ENCODE measurements at places on chromosomes 5 and 9. TPM values are rescaled to one million over a fixed set of nuclear protein-coding genes. Genes with fewer than 3 reads are reported as not detected.

GRCh38 chr5:40078898-40079575, 600.7 kb upstream of the PTGER4 start:
- DNase-seq: no peak

DNA sequence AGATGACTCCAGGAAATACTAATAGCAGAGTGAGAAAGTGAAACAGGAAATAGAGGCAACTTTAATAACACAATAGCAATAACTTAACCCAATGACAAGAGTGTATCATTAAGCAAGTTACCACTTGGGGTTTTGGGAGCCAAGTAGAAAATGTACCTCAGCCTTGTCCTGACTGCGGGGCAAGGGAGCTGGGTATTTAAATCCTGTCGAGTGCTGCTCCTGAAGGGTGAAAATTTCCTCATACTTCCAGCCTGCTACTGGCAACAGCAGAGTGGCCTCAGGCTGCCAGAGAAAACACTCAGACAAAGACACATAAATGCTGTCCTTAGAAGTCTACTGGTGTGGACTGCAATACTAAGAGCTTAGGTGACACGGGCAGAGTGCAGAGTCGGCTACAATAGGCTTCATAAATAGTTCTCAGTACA, 112.5 kb upstream of the EMB start:
- no peak for DNase-seq

- no peak for DNase-seq
These were observed 40.6 kb downstream of the WWC1 start for GRCh38 chr5:168332042-168332441.

DNA sequence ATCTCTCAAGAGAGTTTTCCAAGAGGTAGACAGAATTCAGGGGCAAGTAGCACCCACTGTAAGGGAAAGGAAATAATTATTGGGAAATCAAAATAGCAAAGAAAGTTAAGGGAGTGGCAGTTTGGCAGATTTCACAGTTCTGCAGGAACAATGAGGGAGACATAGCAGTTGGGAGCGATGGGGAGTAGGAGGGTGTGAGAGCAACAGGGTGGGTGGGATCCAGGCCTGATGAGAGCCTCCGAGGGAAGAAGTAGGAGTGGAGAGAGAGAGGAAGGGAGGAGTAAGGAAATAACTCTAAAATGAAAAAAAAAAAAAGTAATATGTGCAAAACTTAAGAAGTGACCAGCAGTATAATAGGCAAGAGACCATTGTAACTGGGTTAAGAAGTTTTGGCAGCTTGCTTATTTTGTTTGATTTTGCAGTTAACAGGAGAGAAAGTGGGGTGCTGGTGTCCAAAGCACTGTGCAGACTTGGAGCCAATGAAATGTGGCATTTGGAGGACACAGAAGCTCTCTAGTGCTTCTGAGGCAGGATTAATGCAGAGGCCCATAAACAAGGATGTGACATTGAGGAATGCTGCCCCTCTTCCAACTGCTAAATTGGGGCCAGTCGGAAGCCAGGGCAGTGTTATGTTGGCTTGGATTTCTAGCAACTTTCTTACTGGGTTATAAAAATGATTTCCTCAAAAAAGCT, 10.2 kb downstream of the TNFAIP8 start:
- DNase-seq: no peak

- DNase-seq: no peak
These were observed 515.8 kb downstream of the KDM4C start for GRCh38 chr9:7273575-7273974.

- no peak for DNase-seq
These were observed 189.6 kb downstream of the ARHGEF28 start for GRCh38 chr5:73815631-73816030.

DNA sequence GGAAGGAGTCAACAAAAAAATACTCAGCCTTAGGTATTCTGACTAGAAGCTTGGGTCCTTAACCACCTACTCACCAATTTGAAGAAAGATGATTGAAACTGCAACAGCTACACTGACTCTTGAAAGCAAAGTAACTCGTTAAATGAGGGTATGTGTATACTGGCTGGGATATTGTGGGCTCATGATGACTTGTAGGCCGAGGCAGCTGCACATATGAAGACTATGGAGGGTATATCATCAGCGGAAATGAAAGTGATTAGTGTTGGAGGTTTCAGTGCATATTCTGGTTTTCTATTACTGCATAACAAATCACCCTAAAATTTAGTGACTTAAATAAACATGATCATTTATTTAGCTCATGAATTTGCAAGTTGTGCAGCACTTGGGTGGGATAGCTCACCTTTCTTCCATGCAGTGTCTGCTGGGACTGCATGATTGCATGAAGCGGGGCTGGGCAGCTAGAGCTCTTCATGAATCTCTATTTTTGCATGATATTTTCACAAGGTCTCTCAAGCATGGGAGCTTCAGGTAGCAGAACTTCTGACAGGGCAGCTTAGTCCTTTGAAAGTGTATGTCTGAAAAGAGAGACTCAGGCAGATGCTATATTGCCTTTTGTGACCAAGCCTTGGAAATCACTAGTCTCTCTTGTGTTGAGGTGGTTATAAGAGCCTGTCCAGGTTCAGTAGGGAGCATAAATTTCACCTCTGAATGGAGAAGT, 96.1 kb upstream of the CDKN2B start:
- DNase-seq: no peak

GRCh38 chr5:52449516-52449915, 338.2 kb upstream of the ITGA1 start:
- no peak for DNase-seq

DNA sequence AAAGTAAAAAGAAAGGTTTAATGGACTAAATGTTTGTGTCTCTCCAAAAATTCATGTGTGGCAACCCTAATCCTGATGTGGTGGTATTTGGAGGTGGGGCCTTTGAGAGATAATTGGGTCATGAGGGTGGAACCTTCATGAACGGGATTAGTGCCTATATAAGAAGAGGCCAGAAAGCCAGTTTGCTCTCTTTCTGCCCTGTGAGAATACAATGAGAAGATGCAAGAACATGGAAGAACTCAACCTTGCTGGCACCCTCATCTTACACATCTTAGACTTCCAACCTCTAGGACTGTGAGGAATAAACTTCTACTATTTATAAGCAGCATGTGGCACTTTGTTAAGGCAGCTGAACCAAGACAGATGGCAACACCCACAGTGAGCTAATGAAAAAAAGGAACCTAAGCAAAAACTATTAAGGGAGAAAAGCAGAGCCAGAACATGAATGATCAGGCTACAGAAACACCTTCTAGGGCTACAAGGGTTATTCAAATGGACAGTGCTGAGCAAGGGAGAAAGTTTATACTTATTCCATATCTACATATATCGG, 159.5 kb downstream of the PLK2 start:
- no peak for DNase-seq

DNA sequence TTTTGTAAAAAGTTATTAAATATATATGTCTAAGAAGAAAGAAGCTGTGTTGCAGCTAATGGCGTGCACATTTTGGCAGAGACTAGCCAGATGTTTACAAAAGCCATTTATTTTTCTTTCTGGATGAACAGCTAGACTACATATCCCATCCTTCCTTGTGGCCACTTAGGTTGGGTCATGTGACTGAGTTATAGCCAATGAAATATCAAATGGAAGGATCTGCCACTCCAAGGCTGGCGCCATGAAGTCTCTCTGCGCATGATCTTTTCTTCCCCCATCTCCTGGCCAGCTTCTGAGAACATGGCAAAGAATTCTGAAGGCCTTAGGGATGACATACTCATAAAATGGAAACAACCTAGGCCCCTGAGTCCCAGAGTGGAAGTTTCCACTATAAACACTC, 244.2 kb upstream of the DAB2 start:
- no peak for DNase-seq

The DDX4 gene
- polyA plus RNA-seq: not detected

The BARHL1 gene
- polyA plus RNA-seq: not detected

The GPSM1 gene
- polyA plus RNA-seq: 3.5 TPM

Measured in CD14-positive monocyte (primary cell).